H1 (cell line): ENCODE measurements at places on chromosomes 4 and X. TPM values are rescaled to one million over a fixed set of nuclear protein-coding genes. Genes with fewer than 3 reads are reported as not detected.

DNA sequence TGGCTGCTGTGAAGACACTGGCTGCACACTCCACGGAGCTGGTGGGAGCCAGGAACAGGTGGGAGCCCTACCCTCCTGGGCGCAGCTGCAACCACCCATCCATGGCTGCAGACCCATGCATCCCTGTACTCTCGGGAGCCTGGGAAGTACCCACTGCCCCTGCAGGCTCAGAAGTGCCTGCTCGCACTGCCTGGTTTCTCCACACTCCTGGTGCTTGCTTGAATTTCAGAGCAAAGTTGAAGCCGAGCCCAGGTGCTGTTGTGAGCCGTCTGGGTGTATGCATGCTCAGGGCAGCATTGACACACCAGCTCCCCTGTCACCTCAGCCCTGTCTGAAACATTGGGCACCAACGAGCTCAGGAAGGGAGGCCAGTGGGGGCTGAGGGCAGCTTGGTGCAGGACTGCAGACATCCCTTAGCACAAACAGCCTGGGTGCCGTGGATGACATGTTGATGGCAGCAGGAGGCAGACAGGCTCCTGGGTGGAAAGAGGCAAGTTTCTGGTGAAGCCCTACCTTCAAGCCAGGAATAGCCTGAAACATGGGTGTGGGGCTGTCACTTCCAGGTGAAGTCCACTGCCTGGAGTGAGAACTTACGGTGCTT lies 585.9 kb downstream of the PCDH18 start:
- no peak for DNase-seq

DNA sequence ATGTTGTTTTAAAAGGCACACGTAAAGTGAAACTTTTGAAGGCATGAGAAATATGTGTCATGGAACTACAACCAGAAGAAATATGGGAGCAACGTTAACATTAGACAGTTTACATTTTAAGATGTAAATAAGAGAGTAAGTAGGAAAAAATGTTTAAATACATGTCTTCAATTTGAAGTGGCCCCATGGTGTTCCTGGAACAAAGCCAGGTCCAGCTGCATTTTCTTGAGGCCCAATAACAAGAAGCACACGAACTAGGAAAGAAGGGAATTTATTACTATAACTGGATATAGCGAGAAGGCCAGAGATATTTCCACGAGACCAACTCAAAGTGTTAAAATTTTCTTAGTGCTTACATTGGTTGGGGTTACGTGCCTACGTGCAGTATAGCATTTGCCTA lies 458.1 kb downstream of the KCTD8 start:
- DNase-seq: no peak

DNA sequence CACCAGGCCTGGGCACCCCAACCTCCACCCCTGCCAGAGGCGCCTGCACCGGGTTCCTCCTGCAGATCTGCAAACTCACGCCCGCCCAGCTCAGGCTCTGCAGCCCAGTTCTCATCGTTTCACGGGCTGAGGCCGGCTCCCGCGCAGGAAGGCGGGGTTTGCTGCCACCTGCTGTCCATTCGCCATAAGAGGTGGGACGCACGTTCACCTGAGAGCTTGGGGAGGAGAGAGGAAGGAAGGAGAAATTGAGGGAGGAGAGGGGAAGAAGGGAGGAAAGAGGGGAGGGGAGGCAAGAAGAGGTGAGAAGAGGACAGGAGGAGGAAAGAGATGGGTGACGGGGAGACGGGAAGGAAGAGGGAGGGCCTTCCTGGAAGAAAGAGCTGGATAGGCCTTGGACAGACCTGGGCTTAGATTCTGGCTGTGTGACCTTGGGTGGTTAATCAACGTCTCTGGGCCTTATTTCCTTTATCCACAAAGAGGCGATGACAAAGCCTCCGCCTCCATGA lies 114.5 kb downstream of the ADRA2C start:
- peak; percentile 95 for DNase-seq

- DNase-seq: no peak
Measured at GRCh38 chrX:26845056-26845455, 618.1 kb downstream of the PPP4R3C start.

GRCh38 chr4:3467601-3468031 lies 4.5 kb downstream of the DOK7 start:
- DNase-seq: no peak

GRCh38 chr4:7973545-7973981 lies 33.9 kb upstream of the AFAP1 start:
- DNase-seq: no peak

- no peak for DNase-seq
Measured at GRCh38 chr4:70747874-70748273, 26.1 kb downstream of the RUFY3 start.

DNA sequence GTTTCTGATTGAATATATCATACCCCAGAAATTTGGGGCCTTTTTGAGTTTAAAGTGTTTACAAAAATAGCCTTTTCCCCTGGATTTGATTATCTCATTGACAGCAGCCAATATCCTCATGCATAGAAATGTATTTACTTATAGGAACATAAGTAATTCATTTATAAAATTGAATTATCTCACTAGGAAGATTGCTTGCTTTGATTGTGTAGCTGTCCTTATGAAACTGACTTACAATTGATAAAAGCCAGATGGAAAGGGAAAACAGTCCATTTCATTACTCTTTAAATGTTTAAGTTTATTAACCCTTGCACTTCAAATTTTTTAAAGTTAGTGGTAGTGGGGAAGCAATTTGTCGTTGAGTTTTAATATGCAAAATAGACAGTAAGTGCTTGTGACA lies 310.2 kb upstream of the TBX22 start:
- DNase-seq: no peak

DNA sequence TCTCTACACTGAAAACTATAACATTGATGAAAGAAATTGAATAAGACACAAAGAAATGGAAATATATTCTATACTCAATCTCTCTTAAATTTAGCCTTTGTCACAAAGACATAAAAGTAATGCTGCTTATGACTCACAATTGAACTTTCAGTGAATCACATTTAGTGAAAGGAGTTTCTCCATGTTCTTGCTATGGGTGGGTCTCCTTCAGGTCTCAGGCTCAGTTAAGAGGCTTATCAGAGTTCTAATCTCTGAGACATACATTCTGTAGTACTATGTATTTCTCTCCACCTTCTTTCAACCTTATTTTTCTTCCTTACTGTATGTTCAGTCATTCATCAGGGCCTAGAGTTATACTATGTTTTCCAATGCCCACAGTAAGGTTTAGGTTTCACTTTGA lies 220.9 kb downstream of the DTHD1 start:
- DNase-seq: no peak

DNA sequence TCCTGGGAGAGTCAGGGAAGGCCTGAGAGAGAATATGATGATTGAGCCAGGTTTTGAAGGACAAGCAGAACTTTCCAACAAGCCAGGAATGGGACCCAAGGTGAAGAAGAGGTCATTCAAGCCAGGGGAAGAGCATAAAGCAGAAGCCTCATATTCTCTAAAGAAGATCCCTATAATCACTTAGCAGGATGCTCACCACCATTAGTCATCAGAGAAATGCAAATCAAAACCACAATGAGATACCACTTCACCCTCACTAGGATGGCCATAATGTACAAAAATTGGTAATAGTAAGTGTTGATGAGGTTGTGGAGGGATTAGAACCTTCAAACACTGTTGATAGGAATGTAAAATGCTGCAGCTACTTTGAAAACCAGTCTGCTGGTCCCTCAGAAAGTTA lies 20.5 kb upstream of the SUPT20HL1 start:
- no peak for DNase-seq

DNA sequence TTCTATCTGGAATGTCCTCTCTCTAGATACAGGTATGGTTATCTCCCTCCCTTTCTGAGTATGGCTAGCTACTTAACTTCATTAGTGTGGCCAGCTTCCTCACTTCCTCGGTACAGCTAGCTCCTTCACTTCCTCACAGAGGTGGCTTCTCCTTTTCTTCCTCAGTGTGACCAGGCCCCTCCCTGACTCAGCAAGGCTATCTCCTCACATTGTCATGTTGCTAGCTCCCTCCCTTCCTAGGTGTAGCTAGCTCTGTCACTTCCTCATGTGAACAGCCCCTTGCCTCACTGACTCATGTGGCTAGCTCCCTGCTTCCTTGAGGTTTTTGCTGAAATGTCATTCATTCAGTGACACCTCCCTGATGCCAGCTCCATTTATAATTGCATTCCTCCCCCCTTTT lies 67.3 kb upstream of the DDIT4L start:
- no peak for DNase-seq

DNA sequence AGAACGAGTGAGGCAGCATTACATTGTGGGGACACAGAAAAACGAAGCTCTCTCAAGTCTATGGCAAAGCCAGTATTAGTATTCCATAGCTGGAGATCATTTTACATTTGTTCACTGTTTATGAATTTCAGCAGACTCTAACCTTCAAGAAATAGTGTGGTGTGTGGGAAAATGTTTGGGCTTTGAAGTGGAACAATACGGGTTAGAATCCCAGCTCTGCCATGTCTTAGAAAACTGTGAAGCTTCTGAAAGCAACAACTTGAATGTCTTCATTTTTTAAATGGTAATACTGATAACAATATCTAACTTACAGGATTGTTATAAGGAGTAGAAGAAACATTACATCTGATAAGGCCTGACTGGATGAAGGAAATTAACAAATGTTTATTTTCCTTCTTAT lies 217.7 kb downstream of the NR3C2 start:
- DNase-seq: no peak

DNA sequence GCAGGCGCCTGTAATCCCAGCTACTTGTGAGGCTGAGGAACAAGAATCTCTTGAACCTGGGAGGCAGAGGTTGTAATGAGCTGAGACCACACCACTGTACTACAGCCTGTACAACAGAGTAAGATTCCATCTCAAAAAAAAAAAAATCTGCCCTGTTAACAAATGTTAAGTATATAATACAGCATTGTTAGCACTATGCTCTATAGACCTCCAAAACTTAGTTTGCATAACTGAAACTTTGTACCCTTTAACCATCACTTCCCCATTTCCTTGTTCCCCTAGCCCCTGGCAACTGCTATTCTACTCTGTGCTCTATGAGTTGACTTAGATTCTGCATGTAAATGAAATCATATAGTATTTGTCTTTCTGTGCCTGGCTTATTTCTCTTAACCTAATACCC lies 76.7 kb downstream of the TAB3 start:
- DNase-seq: no peak

GRCh38 chr4:28167411-28167810 lies 1306.8 kb downstream of the STIM2 start:
- no peak for DNase-seq

DNA sequence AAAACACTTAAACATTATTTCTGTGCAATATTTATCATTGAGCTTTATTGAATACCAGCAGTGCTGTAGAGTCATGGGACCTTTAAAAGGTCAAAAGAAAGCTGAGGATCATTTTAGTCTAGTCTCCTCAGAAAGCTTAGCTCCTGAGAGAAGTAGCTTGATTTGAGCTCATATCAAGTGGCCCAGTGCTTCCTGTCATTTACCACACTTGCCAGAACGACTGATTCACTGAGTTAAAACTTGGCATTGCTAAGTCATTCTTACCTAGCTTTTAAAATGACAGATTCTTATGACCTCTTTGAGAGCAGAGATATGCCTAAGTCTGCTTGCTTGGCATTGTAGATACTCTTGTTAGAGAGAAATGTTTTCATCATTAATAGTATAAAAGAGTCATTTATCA lies 15.2 kb downstream of the SEPTIN11 start:
- no peak for DNase-seq

DNA sequence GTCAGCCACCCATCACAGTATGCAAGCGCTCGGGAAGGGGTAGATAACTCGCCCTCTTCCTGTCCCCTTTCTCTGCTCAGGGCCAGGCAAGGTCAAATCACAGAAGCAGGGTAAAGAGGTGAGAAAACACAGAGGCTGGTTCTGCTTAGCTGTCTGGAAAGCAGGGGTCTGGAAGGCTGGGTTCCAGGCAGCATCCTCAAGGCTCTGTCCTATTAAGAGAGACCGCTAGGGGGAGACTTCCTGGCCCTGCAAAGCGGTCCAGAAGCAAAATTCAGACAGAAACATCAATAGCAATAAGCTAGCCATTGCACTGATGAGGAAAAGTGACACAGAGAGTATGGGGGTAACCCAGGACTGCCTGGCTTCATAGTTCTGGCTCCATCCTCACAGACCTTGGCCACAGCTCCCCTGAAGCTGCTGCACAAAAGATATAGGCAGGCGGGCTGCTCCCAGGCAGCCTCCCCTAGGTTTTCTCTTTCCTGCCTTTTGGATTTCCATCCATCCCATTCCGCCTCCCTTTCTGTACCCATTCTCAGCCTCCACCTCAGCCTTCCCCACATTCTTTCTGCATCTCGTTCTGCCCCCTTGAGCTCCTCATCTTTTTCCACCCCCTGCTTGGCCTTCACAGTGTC lies 308.5 kb downstream of the EVC2 start:
- DNase-seq: peak; percentile 49

- no peak for DNase-seq
Measured at GRCh38 chr4:19693936-19694570, 557.7 kb upstream of the SLIT2 start.

GRCh38 chr4:171532968-171533367 lies 280.2 kb upstream of the GALNTL6 start:
- DNase-seq: no peak

- DNase-seq: no peak
Measured at GRCh38 chr4:8295471-8295870, 25.9 kb downstream of the HTRA3 start.

- no peak for DNase-seq
Measured at GRCh38 chrX:13927175-13927574, 102.5 kb downstream of the GEMIN8 start.

- no peak for DNase-seq
Measured at GRCh38 chr4:141541851-141542250, 94.5 kb upstream of the IL15 start.

DNA sequence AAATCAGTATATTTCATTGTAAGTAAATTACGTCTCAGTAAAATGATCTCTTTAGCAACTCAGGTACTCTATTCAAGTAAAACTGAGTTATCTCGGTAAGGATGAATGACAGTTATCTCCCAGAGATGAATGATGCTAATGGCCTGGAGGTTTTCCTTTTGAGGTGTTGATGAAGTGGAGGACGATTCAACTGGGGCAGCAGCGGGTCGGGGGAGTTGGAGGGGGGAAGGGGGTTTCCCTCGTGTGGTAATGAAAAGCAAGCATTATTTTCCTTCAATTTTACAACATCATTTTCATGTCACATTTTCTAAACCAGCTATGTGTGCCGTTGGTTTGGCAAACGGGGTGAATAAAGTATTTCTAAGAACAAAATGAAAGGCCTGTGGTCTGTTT lies 92.4 kb upstream of the ATXN3L start:
- no peak for DNase-seq

DNA sequence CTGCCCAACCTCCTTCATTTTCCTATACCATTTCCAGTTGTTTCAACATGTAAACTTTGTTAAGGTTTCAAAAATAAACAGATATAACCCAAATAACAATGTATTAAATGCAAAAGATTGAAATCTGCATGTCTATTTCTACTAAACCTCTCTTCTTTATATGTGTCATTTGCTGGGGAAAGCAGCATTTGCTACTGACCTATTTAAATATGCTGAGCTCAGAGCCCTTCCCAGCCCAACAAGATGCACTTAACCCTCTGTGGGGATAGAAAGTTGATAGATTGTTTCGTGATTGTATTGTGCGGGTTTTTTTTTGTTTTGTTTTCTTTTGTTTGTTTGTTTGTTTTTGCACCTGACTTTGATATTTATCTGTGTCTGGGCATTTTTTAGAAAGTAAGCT lies 139.5 kb downstream of the UCHL1 start:
- DNase-seq: no peak

The MAGEA3 gene
- total RNA-seq: not detected in 2 replicates

The P2RY10 gene
- total RNA-seq: not detected in 2 replicates

The UGT2B17 gene
- not detected in 2 replicates for total RNA-seq

The GPRIN3 gene
- 1.4 and 1.6 TPM in 2 replicates for total RNA-seq

The RHOXF2 gene
- total RNA-seq: not detected in 2 replicates

The PCDH19 gene
- 0.46 and 1.2 TPM in 2 replicates for total RNA-seq

The RIBC1 gene
- total RNA-seq: 0.82 and 0.97 TPM in 2 replicates

The SSX3 gene
- total RNA-seq: not detected in 2 replicates

The UGT2B11 gene
- total RNA-seq: not detected in 2 replicates

The HPRT1 gene
- total RNA-seq: 49.5 and 56.0 TPM in 2 replicates

The IRF2 gene
- 12.5 and 13.8 TPM in 2 replicates for total RNA-seq

The SOX3 gene
- total RNA-seq: 38.9 and 41.0 TPM in 2 replicates
